ENCODE measurements at places on chromosomes 7 and 10.

GRCh38 chr7:45186261-45186813 lies 28.7 kb downstream of the RAMP3 start:
- DNase-seq: no peak

DNA sequence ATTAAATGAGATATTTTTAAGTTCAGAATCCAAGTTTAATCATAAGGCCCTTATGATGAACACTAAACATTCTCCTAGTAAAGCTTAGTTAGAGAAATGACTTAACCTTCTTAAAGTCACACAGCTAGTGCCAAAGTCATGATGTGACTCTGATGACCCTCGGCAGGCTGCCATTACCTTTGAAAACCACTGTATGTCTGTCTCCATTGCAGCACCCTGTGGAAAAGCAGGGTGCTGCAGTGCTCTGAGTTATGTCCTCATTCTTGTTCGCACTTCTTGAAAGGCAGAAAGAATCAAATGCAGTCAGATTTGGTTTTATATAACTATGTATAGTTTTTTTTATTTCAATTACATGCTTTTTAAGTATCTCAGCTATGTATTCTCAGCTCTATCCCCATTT lies 105.0 kb downstream of the PHTF2 start:
- no peak for DNase-seq

GRCh38 chr10:122458693-122459092 lies 2.7 kb upstream of the HTRA1 start:
- no peak for DNase-seq

DNA sequence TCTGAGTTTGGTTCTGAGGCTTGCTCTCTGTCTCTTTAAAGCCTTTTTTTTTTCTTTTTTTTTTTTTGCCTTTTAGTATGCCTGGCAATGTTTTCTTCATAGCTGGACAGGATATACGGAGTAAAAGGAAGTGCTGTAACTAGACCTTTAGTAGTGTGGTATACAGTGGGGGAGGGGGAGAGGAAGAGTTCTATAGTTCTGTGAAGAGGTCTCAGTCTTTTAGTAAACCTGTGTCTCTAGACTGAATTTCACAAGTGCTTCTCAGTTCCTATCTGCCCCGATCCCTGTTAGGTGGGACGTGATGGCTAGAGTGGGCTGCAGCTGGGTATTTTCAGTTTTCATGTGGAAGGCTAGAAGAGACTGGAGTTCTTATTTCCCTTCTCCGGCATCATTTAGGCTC lies 3.1 kb upstream of the ABCC2 start:
- DNase-seq: no peak

DNA sequence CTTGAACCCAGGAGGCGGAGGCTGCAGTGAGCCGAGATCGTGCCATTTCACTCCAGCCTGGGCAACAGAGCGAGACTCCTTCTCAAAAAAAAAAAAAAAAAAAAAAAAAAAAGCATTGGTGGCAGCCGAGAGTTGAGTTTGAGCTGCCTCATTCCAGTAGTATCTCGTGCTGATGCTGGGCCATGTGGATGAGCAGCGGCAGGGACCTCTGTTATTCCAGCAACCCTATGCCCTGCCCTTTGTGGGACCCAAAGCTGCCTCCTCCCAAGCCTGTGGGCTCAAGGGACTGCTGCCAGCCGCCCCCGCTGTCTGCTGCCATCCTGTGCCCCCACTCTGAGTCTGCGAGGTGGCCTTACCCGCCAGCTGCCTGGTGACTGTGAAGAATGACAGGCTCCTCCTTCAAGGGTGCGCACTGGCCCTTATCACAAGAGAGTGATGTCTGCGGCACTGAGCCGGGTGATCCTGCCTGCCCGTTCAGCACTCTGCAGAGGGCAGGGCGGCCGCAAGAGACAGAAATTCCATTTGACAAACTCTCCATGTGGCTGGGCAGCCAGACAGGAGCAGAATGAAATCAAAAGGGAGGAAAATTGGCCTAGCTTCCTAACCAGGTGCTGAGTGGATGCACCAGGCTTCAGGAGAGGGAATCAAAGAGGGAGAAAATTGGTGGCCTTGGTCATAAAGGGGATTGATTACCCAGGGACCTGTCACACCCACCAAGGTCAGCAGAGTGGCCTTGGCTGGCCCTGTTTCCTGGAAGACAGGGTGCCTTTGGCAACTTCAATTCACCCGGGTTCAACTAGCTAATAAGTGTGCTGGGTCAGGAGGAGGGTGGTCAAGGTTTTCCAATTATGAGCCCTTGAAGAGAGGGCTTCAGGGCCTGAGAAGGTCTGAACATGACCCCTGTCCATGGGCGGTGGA lies 65.3 kb upstream of the ZMIZ1 start:
- peak; percentile 20 for DNase-seq

GRCh38 chr7:116322541-116322940 lies 112.2 kb downstream of the TES start:
- DNase-seq: no peak

GRCh38 chr7:18459484-18460245 lies 35.9 kb upstream of the HDAC9 start:
- DNase-seq: no peak

- no peak for DNase-seq
These were observed 10.3 kb upstream of the HSPB1 start for GRCh38 chr7:76292213-76292573.

GRCh38 chr10:79137826-79138225 lies 69.1 kb downstream of the ZMIZ1 start:
- peak; percentile 62 for DNase-seq

- DNase-seq: peak; percentile 84
These were observed 8.1 kb upstream of the TMEM72 start for GRCh38 chr10:44902941-44903545.

DNA sequence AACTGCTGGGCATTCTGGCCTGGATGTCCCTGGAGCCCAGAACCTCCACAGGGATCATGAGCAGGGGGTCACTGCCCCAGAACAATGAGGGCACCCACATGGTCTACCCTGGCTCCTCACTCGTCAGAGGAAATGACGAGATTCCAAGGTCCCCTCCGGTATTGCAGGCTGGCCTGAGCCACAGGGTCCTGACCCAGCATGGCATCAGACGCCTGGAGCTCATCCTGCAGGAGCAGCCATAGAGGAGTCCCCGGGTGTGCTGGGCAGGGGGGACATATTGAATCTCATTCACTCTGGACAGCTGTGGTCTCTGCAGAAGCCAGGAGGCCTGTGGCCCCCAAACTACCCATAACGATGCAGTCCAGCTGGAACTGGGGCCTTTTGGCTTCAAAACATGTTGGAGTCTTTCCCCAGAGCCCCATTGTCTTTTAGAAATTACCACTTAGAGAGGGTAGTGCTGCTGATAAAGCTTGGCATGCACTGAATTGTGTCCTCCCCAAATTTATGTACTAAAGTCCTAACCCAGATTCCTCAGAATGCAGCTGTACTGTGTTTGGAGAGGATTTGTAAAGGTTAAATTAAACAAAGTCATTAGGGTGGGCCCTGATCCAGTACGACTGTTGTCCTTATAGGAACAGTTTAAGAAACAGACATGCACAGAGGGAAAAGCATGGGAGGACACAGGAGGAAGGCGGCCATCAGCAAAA lies 27.7 kb downstream of the ANXA8 start:
- DNase-seq: no peak

GRCh38 chr10:132654708-132655661 lies 117.4 kb downstream of the INPP5A start:
- DNase-seq: peak; percentile 87

- peak; percentile 41 for DNase-seq
These were observed 61.0 kb downstream of the MPP7 start for GRCh38 chr10:28241741-28242399.

- no peak for DNase-seq
These were observed 94.4 kb upstream of the SEMA3C start for GRCh38 chr7:81013083-81013817.

GRCh38 chr7:131124001-131124629 lies 203.6 kb upstream of the MKLN1 start:
- DNase-seq: no peak

- DNase-seq: no peak
These were observed 4.2 kb downstream of the GDF2 start for GRCh38 chr10:47326306-47326926.

DNA sequence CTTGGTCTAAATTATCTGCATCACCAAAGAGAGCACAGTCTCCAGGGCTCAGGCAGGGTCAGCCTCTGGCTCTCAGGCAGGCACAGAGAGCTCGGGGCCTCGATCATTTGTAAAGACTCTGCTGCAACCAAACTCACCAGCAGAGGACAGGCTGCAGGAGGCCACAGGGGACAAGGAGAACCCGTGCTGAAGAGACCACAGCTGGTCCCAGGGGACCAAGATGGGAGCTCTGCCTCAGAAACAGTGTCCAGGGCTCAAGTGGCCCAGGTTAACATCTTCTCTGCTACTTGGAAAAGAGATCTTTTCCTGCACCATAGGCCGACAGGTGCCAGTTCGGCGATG lies 543.2 kb downstream of the PTPRN2 start:
- DNase-seq: no peak

- no peak for DNase-seq
These were observed 19.8 kb downstream of the PANK1 start for GRCh38 chr10:89625041-89625765.

DNA sequence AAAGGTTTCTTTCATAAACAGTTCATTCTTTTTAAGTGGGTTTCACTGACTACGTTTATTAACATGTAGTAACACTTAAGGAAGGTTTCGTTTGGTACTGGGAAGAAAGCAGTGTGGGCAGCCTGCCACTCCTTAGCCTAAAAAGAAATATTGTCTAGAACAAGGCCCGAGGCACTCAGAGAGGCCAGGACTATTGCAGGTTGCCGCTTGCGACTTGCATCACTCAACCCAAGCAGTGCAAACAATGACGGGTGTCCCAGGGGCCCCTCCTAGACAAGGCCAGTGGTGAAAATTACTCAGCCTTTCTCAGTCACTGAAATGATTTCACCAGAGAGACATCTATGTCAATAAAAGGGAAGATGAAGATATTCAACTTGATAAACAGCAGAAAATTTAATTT lies 243.9 kb downstream of the SNX13 start:
- DNase-seq: no peak

GRCh38 chr10:72126184-72126871 lies 38.0 kb upstream of the SPOCK2 start:
- no peak for DNase-seq

GRCh38 chr10:126867567-126868365 lies 37.5 kb upstream of the DOCK1 start:
- no peak for DNase-seq

GRCh38 chr7:23687011-23687410 lies 7.0 kb downstream of the FAM221A start:
- DNase-seq: no peak

DNA sequence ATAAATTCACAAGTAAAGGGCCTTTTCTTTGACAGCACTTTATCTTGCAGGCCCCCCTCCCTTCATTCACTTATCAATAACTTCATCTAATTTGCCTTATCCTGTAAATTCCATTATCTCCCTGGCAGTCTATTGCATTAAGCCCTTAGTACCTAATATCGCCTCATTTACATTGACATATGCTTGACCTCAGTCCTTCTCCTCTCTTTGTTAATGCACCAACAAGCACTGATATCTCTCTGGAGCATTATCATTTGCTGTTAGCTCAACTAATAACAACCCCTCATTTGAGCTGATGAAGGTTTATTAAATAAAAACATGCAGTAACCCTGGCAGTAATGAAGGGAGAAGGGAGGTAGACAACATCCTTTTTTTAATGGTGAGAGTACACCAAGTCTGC lies 46.8 kb downstream of the EXOC4 start:
- no peak for DNase-seq

DNA sequence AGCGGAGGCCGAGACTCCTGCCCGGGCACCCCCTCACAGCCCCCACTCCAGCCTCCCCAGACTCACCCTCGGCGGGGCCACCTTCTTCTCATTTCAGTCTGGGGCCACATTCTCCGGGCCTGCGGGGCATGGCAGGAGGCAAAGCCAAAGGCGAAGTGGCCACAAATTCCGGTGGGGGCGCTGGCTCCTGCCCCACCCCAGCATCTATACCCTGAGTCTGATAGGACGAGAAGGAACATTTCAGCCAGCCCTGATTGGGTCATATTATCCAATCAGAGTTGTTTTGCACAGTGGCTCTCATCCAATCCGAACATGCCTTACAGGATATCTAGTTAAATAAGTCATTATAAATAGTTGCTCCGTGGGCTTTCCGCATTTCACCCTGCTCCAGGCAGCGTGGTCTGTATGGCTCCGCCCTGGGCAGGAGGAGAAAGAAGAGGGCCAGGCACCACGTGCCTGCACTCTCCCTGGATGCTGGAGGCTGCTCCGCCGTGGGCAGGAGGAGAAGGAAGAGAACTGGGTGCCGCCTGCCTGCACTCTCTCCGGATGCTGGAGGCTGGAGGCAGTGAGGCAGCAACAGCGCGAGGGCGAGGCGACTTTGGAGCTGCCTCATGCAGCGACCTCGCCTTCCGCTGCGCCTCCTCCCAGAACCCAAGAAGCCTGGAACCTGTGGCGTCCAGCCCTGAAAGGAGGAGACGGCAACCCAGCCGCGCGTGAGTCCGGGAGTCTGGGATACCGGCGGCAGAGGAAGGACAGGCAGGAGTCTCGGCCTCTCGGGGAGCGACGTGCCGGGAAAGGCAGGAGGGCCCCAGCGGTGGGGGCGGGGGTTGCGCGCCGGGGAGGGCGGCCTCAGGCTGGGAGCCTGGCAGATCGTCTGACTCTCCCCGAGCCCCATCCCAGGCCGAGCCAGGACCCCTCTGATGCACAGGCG lies 162.9 kb downstream of the ZNF33B start:
- DNase-seq: no peak

DNA sequence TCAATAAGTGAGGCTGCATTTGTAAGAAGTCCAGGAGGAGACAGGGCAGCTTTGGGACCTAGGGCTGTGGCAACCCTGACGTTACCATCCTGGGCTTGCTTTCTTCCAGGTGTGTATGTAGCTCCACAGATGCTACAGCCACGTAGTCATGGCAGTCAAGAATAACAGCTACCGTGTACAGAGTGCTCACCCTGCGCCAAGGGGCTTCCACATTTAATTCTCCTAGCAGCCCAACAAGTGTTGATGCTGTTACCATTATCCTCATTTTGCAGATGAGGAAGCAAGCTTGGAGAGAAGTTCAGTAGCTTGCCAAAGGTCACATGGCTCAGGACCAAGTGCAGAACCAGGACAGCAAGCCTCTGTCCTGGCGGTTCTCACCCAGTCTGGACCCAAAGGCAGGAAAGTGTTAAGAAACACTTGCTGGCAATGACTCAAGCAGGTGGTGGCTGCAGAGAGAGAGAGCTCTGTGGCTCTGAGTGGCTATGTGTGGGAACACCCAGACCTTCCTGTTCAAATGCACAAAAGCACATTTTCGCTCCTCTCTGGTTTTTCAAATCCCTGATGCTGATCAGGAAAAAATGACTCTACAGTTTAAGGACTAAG lies 89.8 kb downstream of the CREM start:
- no peak for DNase-seq

DNA sequence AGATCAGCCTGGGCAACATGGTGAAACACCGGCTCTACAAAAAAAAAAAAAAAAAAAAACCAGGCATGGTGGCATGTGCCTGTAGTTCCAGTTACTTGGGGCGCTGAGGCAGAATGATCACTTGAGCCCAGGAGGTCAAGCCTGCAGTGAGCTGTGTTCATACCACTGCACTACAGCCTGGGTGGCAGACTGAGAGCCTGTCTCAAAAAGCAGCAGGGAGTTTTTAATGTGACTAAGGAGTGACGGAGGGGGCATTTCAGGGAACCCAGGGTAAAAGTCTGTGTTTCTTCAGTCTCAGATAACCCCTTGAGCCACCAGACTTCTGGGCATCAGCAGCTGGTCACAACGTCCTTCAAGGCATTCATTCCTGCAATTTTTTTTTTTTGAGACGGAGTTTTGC lies 2.2 kb upstream of the C10orf95 start:
- no peak for DNase-seq

Data from nephron progenitor cell (in vitro differentiated cells).